Forelimb muscle (tissue), 1 donor: ENCODE measurements at places on chromosomes 6 and 20. TPM values are rescaled to one million over a fixed set of nuclear protein-coding genes. Genes with fewer than 3 reads are reported as not detected.

Gene GGT7
- polyA plus RNA-seq = 20.5 TPM

Gene SAMD10
- 3.0 TPM for polyA plus RNA-seq

Gene HLA-G
- 3.3 TPM for polyA plus RNA-seq

Gene DOK5
- 29.0 TPM for polyA plus RNA-seq

Gene KCNS1
- polyA plus RNA-seq = not detected

Gene MICB
- polyA plus RNA-seq = 1.1 TPM

Gene CFB
- 1.0 TPM for polyA plus RNA-seq

Gene ANKRD66
- polyA plus RNA-seq = 0.39 TPM

Gene MEI4
- polyA plus RNA-seq = 0.04 TPM

GRCh38 chr6:9710574-9710973, 704.3 kb downstream of the TFAP2A start:
- no peak for DNase-seq

DNA sequence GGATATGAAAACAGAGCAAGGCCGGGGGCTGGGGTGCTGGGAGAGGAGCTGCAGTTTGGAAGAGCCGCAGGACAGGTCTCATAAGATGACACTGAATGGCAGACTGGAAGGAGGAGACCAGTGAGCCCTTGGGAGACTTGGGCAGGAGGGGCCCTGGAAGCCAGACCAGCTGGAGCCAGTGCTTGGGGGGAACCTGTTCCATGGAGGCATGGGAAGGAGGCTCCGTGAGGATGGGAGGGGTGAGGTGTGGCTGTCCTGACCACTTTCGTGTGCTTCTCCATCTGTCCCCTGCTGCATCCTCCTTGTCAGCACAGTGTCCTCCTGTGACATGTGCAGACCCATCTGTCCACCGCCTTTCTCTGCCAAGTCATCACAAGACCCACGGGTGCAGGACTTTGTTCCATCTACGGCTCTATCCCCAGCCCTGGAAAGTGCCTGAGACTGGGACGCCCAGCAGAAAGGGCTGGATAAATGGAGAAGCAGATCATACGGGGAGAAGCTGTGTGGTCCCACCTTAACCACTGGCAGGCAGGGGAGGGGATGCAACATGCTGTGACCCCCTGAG, 84.8 kb upstream of the MPC1 start:
- DNase-seq = no peak

- DNase-seq = no peak
Measured at GRCh38 chr6:4259391-4259790, 124.0 kb upstream of the ECI2 start.

GRCh38 chr20:9508240-9508661, 6.1 kb upstream of the LAMP5 start:
- no peak for DNase-seq

DNA sequence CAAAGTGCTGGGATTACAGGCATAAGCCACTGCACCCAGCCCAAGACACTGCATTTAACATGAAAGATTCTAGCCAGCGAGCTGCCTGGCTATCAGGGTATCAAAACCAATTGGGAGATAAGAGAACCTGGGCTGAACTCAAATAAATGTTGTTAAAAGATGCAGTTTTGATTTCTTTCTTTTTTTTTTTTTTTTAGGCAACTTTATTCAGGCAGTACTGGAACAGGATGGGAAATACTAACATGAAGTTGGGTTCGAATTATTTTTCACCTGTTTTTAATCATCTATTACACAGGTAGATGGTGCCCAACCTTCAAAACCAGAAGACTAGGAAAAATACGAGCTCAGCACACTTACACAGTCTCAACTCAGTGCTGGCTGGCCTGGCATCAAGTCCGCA, 63.7 kb downstream of the TRERF1 start:
- DNase-seq = no peak

DNA sequence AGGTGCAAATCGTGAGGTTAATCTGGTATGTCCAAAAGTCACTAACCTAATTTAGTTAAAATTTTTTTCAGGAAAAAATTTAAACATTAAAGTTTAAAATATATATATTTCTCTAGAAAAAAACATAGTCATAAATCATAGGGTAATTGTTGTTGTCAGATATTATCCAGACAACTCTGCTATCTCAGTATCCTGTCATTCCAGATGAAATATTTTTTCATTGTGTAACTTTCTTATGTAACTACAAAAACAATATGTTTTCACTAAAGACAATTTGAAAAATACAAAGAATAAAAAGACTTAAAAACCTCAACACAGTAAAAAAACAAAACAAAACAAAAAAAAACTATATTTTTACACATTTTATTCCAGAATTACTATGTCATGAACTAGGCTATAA, 57.6 kb downstream of the TENT5A start:
- no peak for DNase-seq

GRCh38 chr6:83815631-83816272, 37.4 kb upstream of the RIPPLY2 start:
- no peak for DNase-seq

GRCh38 chr20:4713401-4713800, 8.3 kb upstream of the PRND start:
- DNase-seq = no peak

- DNase-seq = no peak
Measured at GRCh38 chr6:168232989-168233874, 86.3 kb downstream of the DACT2 start.

DNA sequence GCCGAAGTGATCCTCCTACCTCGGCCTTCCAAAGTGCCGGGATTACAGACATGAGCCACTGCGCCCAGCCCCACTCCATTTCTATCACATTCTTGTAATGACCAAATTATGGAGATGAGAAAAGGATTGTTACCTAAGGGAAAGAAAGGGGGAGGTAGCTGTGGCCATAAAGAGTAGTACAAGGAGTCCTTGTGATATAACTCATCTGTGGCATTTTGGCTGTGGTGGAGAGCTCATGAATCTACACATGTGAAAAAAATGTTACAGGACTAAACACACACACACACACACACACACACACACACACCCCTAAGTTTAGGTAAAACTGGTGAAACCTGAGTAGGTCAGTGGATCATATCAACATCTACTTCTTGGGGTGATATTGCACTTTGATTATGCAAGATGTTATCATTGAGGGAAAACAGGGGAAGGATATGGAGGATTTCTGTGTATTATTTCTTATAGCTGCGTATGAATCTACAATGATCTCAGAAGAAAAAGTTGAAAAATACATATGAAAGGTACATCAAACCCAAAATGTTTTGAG, 251.5 kb downstream of the TSHZ2 start:
- no peak for DNase-seq

GRCh38 chr6:125274935-125275334, 26.8 kb downstream of the HDDC2 start:
- no peak for DNase-seq

DNA sequence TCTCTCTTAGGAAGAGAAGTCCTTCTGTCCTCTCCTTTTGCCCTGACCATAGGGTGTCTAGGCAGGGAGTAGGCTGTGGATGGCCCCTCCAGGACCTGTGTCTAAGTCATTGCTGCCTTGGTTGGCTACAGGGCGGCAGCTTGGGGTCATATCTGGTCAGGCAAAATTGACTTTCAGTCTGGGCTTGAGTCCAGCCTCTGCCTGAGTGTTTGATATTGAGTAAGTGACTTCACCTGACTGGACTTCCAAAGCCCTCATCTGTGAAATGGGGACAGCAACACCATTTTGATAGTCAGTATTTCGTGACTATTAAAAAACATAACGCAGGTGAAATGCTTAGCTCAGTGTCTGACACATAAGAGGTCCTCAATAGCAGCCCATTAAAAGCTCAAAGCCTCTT, 4.6 kb downstream of the TGM3 start:
- DNase-seq = no peak
